ENCODE measurements at places on chromosomes 6 and 20. TPM values are rescaled to one million over a fixed set of nuclear protein-coding genes. Genes with fewer than 3 reads are reported as not detected.
A peak's percentile ranks its signal among the peaks of the same experiment; 100 is the strongest.

- no peak for DNase-seq
Measured at GRCh38 chr6:67165606-67166005, 1458.6 kb upstream of the EYS start.

DNA sequence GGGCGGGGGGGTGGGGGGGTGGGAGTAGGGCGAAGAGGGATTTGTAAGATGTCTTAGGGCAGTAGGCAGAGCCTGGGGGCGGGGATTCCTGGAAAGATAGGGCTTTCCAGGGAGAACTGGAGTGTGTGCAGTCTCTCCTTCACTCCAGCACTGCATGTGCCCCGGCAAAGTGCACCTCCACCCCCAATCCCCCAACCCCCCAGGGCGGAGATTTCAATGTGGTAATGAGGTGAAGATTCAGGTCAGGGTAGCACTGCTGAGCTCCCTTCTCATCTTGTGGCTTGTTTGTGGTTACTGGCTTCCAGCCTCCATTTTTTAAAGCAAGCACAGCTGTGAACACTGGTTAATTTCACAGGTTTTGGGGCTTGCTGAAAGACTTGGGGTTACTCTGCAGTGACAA is 5.9 kb downstream of the TMEM239 start:
- DNase-seq, result peak; percentile 88

DNA sequence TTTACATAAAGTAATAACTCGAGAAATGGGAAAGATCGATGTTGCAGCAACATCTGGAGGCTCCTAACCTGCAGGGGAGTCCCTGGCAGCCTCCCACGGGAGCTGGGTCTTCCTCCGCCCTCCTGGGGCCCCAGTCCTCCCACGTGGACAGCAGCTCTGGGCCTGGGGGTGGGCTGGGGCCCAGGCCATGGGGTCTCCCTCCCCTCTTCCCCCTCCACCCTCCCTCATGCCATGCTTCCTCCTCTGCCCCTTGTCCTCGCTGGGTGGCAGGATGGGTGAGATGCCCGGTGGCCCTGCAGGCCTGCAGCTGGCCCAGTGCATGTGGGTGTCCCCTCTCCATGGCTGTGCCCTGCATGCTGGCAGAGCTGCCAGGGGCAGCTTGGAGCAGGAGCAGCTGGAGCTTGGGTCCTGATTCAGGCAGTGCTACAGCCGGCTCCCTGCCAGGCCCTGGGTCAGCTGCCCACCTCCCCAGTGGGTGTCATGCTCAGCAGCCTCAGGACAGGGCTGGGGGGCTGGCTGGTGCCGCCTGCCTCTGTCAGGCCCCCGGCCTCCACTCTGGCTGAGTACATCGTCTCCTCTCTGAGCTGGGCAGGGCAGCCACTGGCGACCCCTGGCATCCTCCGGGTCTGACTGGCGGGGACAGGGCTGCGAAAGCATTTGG is 48.9 kb upstream of the BHLHE23 start:
- DNase-seq, result no peak

Gene TOMM34
- 63.4 TPM for total RNA-seq

GRCh38 chr20:46423342-46423741 is 16.9 kb upstream of the ELMO2 start:
- DNase-seq, result no peak

- peak; percentile 86 for DNase-seq
Measured at GRCh38 chr6:41939848-41940758, 1.5 kb downstream of the CCND3 start.

- no peak for DNase-seq
Measured at GRCh38 chr6:128303870-128304269, 216.5 kb downstream of the PTPRK start.

Gene WFDC10B
- not detected for total RNA-seq

- no peak for DNase-seq
Measured at GRCh38 chr6:84718038-84718955, 46.1 kb downstream of the TBX18 start.

- no peak for DNase-seq
Measured at GRCh38 chr20:58864346-58864745, 11.8 kb downstream of the GNAS start.

GRCh38 chr6:156767603-156768467 is 9.3 kb upstream of the ARID1B start:
- DNase-seq, result no peak

DNA sequence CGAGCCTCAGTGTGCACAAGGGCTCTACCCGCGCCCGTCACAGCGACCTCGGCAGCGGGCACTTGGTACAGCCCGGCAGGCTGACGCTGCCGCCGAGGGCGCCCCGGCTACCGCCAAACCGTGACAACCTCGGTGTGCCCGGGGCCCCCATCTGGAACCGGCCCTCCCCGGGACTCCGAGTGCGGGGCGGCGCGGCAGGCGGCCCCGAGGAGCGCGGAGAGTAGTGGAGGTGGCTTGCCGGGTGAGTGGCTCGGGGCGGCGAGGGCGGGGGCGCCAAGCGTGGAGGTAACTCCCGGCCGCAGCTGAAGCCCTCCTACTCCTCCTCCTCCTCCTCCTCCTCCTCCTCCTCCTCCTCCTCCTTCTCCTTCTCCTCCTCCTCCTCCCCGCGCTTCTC is at the start of gene ISM1:
Gene ISM1 (plus strand): TSS at position 371 of the 394 bp plus-strand sequence. CDS start 503 bp downstream, outside the sequence.
- peak; percentile 86 for DNase-seq

- DNase-seq, result no peak
Measured at GRCh38 chr20:54173653-54174456, at the start of gene CYP24A1. TSS of gene CYP24A1 (minus strand) at chr20:54173986. CDS start at chr20:54173579, 407 bp downstream.

Gene KCNK15
- 0.76 TPM for total RNA-seq

Gene TENT5A
- total RNA-seq, result 0.90 TPM

DNA sequence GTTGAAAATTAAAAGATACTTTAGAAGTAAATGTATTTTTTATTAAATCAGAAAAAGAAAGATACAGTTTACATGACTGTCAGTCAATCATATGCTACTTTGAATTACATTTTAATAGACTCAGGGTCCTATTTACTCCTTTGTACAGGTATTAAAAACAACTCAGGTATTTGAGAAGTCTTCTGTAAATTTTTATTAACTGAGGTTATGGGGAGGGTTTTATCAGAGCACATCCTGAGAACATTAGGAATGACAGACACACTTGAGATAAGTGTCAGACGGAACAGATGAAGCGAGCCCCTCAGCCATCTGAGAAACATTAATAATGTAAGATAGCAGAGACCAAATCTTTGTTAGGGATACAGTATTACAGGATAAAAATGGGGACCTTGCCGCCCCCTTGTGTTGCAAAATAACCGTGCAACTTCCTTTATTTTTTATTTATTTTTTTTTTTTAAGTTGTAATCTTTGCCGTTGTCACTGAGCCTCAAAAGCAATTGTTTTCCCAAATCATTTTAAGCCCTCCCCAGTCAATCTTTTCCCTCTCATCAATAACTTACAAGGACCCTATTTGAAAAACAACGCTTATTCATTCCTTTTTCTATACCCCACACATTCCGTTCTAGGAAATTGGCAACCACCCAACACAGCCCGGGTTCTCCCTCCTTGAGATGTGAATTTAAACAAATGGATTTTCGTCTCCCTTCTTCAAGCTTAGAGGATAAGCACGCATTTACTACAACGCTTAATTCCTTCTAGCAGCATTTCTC is 126.7 kb downstream of the BCAS1 start:
- DNase-seq, result peak; percentile 80

- no peak for DNase-seq
Measured at GRCh38 chr6:39800034-39801032, 8.2 kb downstream of the DAAM2 start.
